ENCODE measurements at places on chromosomes 6 and 20.

DNA sequence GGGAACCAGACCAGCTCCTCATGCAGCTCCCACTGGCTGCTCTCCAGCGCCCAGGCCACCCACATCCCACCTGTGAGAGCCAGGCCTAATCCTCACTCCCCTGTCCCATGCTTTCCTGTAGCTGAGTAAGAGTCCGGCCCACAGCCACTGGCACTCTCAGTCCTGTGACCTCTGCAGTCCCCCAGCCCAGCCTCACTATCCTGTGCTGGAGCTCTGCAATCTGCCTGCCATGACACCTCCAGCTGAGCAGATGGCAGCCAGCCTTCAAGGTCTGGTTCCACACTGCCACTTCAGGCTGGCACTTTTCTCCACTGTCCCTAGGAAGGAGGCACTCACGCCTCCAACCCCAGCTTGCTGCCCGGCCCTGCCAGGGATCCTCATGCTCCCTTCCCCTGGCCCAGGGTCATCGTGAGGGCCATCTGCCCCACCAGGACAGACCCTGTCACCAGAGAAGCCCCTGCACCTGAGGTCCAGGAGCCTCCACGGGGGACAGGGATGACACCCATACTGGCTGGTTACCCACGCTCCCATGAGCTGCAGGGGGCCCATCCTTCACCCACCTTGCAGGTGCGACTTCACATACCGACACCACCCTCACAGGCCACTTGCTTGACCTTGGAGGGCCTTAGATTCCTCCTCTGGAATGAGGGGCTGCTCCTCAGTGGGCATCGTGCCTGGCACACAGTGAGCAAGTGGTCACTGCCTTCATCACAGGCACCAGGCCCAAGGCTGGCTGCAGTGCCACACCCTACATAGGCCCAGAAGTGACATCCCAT is 100.1 kb downstream of the ASXL1 start:
- no peak for DNase-seq

- no peak for DNase-seq
These were observed 74.0 kb upstream of the SAMD5 start for GRCh38 chr6:147434516-147434915.

DNA sequence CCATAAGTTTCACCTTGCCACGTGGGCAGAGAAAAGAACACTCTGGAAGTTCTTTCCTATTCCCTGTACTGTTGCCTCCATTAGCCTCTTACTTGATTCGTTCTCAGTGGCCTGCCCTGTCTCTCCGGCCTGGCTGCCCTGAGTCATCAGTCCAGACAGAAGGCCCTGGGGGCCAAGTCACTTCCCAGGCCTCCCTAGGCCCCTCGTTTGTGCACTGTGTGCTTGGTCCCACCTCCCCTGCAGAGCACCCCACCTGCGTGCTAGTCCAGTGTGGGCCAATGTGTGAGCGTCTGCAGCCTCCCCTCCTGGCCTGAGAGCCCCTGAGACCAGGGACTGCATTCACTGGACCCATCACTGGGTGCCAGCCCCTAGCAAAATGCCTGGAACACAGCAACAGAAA is 191.2 kb upstream of the RREB1 start:
- no peak for DNase-seq

DNA sequence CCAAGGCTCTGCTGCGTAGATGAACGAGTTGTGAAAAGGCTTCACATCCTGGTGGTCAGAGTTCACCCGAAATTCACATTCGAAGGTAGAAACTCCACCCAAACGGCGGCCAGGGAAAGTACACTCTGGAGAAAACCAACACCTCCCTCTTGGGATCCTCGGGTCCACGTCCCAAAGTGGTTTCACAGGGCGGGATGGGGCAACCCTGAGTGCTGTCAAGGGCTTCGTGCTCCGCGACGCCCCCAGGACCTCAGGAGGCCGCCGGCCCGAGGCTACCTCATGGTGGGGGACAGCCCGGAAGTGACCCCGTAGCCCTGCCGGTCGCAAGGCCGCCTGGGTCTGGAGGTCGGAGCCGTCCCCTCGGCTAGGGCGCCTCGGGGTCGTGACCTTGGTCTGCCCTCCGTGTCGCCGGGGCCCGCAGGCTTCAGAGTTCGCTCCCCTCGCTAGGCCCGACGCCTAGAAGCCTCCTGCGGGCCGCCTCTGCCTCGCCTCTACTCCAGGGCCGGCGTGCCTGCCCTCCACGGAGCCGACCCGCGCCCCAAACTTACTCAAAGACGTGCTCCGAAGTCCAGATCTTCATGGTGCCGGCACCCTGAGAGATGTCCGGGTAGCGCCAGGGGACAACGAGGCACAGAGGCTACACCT is at the start of gene PRELID3B:
Gene PRELID3B, minus strand, starts transcription at position 636 of the 645 bp plus-strand sequence. Its CDS starts 56 bp downstream, at position 580.
- no peak for DNase-seq

DNA sequence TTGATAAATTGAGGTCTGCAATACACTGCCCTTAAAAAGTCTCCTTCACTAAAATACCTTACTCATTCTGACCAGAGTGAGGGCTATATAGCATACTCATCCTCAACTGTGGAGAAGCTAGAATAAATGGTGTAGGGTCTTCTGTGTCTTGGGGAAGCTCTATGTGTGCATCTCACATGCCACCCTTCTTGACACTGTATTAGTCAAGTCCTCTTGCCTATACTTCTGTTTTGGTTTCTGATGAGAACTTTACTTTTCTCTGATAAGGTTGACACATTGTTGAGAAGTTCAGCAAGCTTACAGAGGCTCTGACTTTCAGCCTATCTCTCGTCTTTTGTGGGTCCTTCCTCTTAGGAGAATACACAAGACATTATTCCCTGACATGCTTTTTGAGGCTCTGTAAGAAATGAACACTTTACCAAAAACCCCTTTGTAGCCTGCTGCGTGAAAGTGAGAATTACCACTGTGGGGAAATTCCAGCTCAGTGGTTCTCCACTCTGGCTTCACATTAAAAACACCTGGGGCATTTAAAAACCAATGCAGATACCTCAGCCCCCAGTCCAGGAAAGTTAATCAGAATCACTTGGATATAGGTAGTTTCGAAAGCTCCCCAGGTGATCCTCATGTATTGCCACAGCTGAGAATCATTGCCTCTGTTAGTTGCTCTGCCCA is 372.1 kb upstream of the HS3ST5 start:
- DNase-seq, result no peak

GRCh38 chr6:56017198-56017597 is 141.8 kb upstream of the BMP5 start:
- DNase-seq, result no peak

Measured in activated T-helper 1 cell treated with anti-CD3 and anti-CD28 coated beads, Interleukin-2, amount 50 U/mL, for 16 hours (primary cell).